Right renal cortex interstitium (tissue), 3 donors: ENCODE measurements at places on chromosomes 16 and 17. TPM values are rescaled to one million over a fixed set of nuclear protein-coding genes. Genes with fewer than 3 reads are reported as not detected.

- DNase-seq: no peak
Observed at GRCh38 chr17:79684132-79684985, 46.4 kb upstream of the ENPP7 start.

TERB1 gene
- not detected for polyA plus RNA-seq

YBX2 gene
- polyA plus RNA-seq: 1.8 TPM

- no peak for DNase-seq
Observed at GRCh38 chr16:8936421-8936820, 27.3 kb downstream of the USP7 start.

KAT8 gene
- polyA plus RNA-seq: 58.0 TPM

SLFN14 gene
- polyA plus RNA-seq: 0.18 TPM

DNA sequence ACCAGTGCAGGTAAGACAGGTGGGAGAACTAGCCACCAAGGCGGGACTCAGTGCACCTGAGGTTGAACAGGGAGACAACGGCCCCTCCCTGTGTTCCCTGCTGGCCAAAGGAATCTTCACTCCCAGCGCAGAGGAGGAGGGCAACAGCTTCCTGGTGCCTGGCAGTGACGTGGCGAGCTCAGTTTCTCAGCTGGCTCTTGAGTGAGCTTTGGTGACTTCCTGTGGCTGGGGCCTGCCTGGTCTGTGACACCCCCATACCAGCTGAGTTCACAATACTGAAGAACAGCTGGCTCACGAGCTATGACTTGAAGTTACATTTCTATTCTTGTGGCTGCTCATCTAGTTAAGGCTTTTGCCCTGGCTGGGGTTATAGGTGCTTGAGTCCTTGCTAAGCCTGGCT, 26.1 kb downstream of the WNT9B start:
- no peak for DNase-seq
